RPMI8226 (cell line): ENCODE measurements at places on chromosomes 6 and 20.
A peak's percentile ranks its signal among the peaks of the same experiment; 100 is the strongest.

- DNase-seq = no peak
Measured at GRCh38 chr6:39153766-39154397, 38.9 kb upstream of the SAYSD1 start.

DNA sequence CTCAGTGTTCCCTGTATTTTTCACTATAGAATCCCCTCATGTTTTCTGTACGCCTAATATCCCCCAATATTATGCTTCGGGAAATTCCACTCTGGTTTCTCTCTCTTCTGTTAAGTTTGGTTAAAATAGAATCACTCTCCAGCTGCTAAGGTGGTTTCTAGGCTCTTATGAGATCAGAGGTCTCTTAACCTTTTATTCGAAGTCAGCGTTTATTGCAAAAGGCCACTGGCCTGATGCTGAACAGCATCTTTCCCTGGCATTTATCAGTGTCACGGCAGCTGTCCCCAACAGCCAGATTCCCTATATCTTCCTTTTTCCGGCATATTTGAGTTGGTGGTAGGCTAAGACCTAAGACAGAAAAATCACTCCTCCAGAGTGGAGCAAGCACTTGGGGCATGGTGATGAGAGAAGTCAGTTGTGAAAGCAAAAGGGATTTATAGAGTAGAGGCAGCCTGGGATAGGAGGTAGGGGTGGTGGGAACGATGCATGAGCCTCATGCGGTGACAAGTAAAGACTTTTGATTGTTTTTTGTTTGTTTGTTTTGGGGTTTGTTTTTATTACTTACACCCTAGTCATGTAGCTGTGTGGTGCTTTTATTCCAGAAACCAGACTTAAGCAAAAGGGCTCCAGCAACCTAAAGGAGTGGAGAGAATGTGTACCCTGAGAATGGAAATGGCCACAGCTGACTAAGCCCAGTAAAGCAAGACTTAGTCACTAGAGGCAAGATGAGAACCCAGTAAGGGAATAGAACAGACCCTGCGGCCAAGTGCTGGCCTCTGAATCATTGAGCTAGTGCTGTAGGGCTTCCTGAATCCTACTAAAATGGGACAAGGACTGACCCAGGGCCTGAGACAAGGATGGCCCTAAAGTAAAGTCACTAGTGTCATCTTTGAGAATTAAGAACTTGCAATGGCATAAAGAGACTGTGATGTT, 233.0 kb upstream of the PRND start:
- DNase-seq = peak; percentile 68

- no peak for DNase-seq
Measured at GRCh38 chr6:143215771-143216170, 155.1 kb downstream of the AIG1 start.

GRCh38 chr20:34062570-34063482, 49.2 kb downstream of the EIF2S2 start:
- DNase-seq = no peak

DNA sequence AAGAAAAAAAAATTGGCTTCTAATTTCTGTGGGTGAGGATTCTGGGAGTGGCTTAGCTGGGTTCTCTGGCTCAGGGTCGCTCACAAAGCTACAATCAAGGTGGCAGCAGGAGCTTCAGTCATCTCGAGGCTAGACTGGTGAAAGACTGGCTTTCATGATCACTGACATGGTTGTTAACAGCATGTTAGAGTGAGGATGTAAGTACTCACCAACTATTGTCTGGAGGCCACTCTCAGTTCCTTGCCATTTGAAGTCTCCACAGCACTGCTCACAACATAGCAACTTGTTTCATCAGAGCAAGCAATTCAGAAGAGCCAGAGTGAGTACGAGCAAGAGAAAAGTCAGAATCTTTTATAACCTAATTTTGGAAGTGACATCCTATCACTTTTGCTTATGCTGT, 145.7 kb upstream of the PRSS16 start:
- no peak for DNase-seq

DNA sequence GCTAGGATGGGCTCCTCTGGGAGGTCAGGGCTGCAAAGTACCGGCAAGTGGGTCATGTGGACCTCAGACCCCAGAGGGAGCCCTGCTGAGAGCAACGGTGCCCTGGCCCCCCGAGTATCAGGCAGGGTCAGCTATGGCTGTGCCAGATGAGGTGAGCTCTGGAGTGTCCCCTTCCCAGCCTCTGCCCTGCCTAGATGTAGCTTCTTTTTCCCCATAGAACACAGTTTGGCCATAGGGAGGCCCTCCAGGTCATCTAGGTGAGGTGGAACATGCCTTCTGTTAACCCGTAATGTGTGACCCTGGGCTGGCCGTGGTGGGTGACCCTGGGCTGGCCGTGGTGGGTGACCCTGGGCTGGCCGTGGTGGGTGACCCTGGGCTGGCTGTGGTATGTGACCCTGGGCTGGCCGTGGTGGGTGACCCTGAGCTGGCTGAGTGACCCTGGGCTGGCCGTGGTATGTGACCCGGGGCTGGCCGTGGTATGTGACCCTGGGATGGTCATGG, 21.2 kb upstream of the PCMTD2 start:
- DNase-seq = no peak

GRCh38 chr6:165698868-165699267, 35.8 kb upstream of the PDE10A start:
- no peak for DNase-seq

GRCh38 chr6:151010071-151010470, 144.6 kb downstream of the MTHFD1L start:
- DNase-seq = no peak

DNA sequence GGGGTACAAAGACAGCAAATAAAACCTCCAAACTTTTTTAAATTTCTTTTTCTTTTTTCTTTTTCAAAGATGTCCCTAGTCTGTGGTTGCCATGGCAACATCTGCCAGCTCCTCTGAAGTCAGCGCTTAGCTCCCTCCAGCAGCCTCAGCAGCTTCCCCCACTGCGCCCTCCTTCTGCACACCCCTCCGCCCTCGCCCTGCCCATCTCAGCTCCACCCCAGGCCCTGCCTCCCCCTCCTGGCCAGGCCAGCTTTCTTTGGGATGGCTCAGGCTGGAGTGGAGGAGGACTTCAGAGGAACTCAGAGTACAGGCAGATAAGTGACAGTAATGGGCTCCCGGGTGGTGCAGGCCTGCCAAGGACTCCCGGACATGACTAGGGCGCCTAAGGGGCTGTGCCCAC, 104.6 kb downstream of the LRFN2 start:
- no peak for DNase-seq

DNA sequence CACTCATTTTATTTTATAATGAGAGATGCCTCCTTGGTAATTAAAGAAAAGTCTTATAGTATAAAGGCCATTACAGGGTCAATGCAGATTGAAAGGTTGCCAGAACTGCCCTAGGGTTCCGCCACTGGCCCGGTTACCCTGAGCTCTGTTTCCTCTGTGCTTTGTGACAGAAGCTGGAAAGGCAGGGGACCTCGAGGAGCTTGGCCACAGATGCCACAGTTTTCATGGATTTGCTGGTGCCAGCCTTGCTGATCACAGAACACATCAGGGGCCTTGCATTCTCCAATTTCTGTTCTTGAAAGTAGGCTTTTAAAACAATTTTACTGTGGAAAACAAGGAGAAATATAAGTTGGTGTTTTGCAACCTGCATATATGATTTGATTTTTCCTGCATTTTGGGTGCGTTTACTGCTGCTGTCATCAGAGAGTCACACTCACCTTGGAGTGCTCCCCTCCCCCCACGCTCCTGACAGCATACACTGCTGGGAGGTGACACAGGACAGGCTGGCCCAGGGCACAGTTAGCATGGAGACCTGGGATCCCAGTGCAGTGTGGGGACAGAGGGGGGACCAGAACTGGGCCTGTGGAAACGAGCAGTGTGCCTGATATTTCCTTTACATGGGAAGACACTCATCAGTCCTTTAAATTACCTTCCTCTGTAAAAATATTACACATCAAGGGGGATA, 142.8 kb downstream of the CFAP61 start:
- DNase-seq = no peak

- no peak for DNase-seq
Measured at GRCh38 chr6:130138909-130139242, 83.9 kb downstream of the SAMD3 start.

- no peak for DNase-seq
Measured at GRCh38 chr6:11921017-11921438, 91.1 kb upstream of the HIVEP1 start.

- DNase-seq = no peak
Measured at GRCh38 chr20:24542721-24543120, 73.3 kb downstream of the SYNDIG1 start.

DNA sequence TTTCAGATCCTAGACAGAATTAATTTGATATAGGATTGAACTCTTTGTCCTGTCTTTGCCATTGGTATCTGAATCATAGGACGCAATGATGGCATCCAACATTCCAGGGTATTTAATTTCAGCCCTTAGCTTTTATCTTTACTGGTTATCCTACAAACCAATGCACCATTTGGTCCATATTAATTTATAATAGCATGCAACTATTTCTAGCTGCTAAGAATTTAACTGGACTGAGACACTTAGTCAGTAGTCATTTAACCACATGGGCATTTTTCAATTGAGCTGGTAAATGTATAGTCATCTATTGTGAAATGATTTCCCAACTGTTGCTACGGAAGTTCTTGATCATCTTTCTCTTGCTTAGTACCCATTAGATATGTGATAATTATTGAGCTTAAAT, 141.1 kb downstream of the CD164 start:
- DNase-seq = no peak

GRCh38 chr6:40620574-40621240, 33.5 kb upstream of the LRFN2 start:
- no peak for DNase-seq
